ENCODE measurements at places on chromosomes 1 and 21.

GRCh38 chr1:61782771-61783170, 40.5 kb downstream of the PATJ start:
- no peak for DNase-seq

DNA sequence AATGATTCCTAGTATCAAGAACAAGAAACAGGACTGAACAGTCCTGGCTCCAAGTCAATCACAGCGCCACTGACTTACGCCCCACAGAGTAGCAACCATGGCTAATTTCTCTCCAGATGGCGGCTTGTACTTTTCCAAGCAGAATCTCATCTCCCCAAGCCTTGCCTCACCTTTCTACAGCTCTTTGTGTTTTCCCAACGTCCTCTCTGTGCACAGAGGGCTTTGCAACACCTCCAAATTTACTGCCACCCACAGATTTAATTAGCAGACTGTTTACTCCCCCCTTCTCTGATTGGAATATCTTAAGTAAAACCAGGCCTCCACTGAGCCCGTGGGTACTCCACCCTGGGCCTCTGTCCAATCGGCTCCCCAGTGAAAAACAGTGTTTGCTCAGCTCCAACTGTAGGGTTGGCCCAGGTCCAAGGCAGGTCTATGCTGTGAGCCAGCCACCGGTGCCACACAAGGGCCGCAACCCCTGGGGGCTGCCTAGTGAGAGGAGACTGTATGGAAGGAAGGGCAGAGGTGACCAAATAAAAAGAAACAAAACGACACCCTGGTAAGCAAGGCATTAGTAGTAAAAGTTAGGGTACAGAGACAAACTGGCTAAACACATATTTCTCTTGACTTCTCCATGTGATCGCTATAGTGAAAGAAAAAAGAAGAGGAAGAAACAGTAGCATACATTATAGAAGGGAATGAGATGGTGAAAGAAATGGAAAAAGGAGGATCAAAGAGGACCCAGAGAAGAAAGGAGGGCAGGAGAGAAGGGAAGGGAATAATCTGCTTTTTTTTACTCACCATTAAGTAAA, 128.4 kb upstream of the SOD1 start:
- DNase-seq: no peak

DNA sequence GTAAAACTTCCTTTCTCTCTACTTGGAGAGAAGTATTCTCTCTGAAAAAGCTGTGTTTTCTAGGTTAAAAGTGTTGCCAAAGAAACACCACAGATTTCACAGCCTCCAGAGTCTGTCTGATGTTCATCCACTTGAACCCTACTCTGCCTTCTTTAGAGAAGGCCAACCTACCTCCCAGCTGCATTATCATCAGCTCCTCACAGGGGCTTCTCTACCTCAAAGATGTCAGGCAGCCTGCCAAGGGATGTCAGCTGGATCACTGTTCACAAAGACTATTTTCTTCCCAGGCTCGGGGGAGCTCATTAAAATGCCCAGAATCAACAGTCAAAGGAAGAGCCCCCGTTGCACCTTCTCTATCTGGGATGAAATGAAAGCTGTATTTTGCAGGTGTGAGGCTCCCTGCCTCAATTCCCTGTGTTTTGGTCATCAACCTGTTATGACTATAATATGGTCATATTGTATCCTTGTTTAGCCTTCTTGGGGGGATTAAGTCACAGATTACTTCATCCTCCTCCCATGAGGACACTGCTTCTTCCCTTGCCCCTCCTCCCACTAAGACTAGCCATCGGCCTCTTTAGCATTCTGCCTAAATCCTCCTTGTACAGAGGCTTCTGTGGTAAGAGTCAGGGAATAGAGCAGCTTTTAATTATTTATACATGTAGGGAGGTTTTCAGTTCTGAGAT, 25.7 kb downstream of the ANGPTL7 start:
- DNase-seq: no peak

GRCh38 chr1:110872745-110873720, at the start of gene CD53:
Gene CD53 (plus strand): TSS chr1:110873148. CDS start chr1:110891409, 18,261 bp downstream.
- no peak for DNase-seq

GRCh38 chr1:34532113-34532512, 222.7 kb upstream of the GJB5 start:
- no peak for DNase-seq

- DNase-seq: no peak
Observed at GRCh38 chr21:37546949-37547614, 180.5 kb downstream of the DYRK1A start.

DNA sequence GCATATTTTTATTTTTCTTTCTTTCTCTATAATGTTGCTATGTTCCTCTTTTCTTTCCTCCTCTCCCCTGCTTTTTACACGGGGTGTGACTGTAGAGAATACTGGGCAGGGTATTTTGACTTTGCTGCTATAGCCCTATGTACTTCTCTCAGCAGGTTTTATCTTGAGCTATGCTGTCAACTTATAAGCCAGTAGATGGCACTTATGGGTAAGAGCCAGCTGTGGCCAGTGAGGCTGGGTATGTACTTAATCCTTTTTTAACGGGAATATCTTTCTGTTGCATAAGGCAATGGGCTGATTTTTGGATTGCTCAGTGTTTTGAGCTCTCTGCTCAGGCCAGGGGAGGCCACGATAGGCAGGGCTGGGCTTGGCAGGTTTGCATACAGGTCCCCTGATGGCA, 99.0 kb downstream of the KCNK2 start:
- DNase-seq: no peak

GRCh38 chr1:2299131-2299627, 71.1 kb downstream of the SKI start:
- no peak for DNase-seq

GRCh38 chr1:61403679-61404596, 321.0 kb downstream of the TM2D1 start:
- DNase-seq: no peak

GRCh38 chr1:235999259-235999925, 65.5 kb downstream of the NID1 start:
- no peak for DNase-seq

DNA sequence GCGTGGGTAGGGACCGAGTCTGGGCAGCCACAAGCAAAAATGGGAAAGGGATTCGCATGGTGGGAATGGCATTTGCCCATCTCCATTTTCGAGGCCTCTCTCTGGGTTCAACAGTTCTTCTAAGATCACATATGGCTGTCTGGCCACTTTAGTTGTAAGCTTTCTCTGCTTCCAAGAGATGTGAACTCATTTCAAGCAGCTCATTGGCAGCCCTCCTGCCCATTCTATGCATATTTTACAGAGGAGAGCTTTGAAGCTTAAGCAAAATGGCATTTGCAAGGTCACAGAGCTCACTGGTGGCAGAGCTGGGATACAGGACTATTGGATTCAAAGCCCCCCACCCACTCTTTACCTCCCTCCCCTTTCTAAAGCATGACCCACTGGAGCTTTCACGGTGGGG, 93.7 kb downstream of the HHIPL2 start:
- no peak for DNase-seq

DNA sequence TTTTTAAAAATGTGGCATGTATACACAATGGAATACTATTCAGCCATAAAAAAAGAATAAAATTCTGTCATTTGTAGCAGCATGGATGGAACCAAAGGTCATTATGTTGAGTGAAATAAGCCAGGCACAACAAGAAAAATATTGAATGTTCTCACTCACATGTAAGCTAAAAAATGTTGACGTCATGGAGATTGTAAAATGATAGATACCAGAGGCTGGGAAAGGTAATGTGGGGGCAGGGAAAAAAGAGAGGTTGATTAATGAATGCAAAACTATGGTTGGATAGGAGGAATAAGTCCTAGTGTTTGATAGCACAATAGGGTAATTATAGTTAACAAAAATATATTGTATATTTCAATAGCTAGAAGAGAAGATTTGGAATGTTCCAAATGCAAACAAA, 89.1 kb upstream of the SLC35F3 start:
- DNase-seq: no peak

- no peak for DNase-seq
Observed at GRCh38 chr21:46431884-46432488, 26.7 kb upstream of the DIP2A start.

- no peak for DNase-seq
Observed at GRCh38 chr1:33045246-33045645, 8.6 kb upstream of the AK2 start.

- DNase-seq: no peak
Observed at GRCh38 chr1:82264802-82265201, 464.1 kb downstream of the ADGRL2 start.

- DNase-seq: no peak
Observed at GRCh38 chr1:21329209-21329844, 39.1 kb upstream of the ECE1 start.

Data from AG09309 (cell line).